CD4-positive, alpha-beta T cell treated with Interleukin-10 for 1 hour (primary cell): ENCODE measurements at places on chromosomes 4 and X.

DNA sequence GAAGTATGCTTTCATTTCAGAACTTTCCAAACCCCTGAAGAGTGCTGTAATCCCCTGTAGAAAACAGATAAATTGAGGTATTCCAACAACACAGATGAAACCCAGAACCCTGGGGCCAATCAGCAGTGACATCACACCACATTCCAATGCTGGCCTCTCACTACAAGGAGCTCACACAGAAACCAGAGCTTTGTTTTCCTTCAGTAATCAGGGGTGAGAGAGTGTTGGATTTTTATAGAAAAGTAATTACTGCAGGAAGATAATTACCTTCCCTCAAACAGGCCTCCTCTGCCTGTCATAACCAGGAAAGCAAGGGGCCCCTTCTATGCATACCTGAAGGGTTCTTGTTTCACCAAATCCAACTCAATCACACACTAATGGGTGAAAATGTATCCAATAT, 246.2 kb downstream of the SCFD2 start:
- DNase-seq, result no peak

DNA sequence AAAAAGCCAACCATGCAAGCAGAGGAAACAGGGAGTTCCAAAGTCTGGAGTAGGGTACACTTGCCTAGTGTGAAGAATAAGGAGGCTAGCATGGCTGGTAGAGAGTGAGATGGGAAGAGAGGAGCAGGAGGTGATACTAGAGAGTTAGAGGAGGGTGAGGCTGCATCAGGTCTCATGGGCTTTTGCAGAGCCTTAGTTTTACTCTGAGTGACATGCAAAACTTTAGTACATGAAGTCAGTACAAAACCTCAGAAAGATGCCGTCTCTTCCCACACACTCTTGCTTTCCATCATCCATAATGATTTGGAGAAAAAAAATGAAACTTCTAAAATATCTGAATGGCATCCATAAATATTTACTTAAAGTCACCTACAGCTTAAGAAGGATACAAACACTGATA, 5.0 kb downstream of the OPRPN start:
- no peak for DNase-seq

DNA sequence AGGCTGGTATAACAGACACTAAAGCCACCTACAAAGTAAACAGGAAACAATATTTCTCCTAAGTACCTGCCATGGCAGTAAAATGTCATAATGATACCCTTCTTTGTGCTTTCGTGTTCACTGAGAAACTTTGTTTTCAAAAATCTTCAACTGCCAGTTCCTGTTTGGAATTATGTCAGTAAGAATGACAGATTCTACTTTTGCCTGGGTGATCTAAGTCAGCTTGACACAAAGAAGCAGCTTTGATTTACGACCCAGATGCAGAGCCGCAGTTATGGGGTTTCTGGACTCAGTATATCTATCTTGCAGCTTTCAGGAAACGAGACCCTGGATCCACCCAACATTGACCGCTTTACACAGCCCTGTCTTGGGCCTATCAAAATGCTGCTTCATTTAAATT, 71.2 kb downstream of the SNX25 start:
- no peak for DNase-seq

GRCh38 chr4:155400893-155401292, 24.1 kb upstream of the MAP9 start:
- no peak for DNase-seq

GRCh38 chr4:11704186-11704830, 275.6 kb upstream of the HS3ST1 start:
- DNase-seq, result no peak

- DNase-seq, result no peak
Observed at GRCh38 chrX:132744470-132744869, 214.0 kb downstream of the HS6ST2 start.

DNA sequence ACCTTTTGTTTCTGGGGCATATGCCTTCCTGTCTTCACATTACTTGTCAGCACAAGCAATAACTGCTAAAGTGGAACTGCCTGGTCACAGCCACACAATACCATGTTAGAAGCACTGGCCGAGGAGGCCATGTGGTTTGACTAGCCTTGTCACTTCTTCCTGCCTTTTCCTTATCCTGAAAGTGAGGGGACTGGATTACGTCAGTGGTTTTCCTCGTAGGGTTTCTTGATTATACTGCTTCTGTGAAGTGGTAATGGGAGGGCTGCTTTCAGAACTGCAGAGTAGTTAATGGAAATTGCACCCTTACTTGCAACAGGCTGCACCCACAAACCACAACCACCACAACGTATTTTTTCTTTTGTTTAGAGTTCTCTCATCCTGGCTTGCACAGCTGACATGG, 26.6 kb downstream of the ZRSR2 start:
- peak; percentile 56 for DNase-seq

DNA sequence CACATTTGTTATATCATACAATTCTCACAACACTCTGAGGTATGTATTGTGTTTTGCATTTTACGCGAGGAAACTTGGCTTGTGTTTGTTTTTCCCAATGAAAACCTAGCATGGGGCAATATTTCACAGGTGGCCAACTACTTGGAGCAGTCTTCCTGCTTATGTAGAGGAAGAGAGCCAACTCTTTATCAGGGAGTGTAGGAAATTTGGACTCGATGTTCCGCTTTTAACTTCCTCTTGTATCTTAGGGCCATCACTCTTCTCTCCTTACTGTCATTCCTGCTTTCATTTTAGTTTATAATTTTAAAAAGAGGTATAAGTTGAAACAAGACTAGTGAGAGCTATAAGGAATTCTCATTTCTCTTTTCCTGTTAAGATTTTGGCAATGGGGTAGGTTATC, 107.7 kb upstream of the RPS6KA3 start:
- DNase-seq, result no peak

GRCh38 chr4:6987588-6987961, 55.6 kb upstream of the TADA2B start:
- no peak for DNase-seq

DNA sequence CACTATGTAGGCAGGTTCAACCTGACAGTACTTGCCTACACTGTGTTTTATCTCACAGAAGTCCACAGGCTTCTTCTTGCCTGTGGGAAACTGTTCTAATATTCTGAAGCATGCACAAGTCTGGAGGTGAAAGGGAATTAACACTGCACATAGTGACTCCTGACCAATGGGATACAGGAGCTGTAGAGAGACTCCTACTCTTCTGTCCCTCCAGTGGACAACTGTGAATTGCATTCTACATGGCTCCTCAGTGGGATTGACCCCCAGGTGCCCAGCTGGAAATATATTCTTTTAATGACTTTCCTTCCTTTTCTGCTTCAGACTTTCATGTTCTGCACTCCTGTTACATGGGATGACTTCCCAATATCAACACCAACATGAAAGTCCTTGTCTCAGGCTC, 8.2 kb upstream of the YIPF6 start:
- DNase-seq, result no peak

- DNase-seq, result no peak
Observed at GRCh38 chrX:116378961-116379360, 57.4 kb upstream of the SLC6A14 start.

DNA sequence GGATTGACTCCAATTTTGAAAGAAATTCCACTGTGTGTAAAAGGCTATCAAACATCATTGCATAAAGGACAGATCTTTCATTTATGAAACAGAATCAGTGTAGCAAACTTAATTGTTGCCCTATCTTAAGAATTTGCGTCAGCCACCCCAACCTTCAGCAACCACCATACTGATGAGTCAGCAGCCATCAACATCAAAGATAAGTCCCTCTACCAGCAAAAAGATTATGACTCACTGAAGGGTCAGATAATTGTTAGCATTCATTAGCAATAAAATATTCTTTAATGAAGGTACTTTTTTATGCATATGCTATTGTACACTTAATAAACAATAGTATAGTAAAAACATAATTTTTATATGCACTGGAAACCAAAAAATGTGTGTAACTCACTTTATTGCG, 15.8 kb upstream of the GRSF1 start:
- no peak for DNase-seq

GRCh38 chr4:119087121-119087520, 48.5 kb upstream of the MYOZ2 start:
- DNase-seq, result no peak

GRCh38 chr4:155629183-155629825, 37.3 kb upstream of the GUCY1A1 start:
- no peak for DNase-seq

- DNase-seq, result no peak
Observed at GRCh38 chr4:149055624-149056023, 613.4 kb upstream of the NR3C2 start.

- peak; percentile 62 for DNase-seq
Observed at GRCh38 chrX:19799319-19800182, 87.8 kb downstream of the SH3KBP1 start.

DNA sequence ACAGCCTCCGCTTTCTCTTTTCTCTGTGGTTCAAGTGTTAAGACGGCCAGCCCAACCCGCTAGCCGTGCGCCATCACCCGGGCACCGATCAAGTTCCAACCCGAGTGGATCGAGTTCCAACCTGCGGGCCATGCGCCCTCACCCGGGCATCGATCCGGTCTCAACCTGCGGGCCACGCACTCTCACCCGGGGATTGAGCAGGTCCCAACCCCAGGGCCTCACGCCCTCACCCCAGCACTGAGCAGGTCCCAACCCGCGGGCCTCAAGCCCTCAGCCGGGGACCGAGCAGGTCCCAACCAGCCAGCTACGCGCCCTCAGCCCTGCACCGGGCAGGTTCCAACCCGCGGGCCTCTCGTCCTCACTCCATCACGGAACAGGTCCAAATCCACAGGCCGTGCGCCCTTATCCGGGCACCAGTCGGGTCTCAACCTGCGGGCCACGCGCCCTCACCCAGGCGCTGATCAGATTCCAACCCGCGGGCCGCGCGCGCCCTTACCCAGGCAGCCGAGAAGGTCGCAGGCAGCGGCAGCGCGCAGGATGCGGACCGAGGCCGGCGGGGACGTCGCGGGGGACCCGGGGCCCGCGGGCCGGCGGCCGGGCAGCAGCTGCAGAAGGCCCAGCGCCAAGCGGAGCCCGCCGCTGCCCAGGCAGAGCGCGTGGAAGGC, 443 bp downstream of the GPR143 start:
- no peak for DNase-seq

GRCh38 chr4:1033840-1034551, 22.6 kb downstream of the FGFRL1 start:
- no peak for DNase-seq

GRCh38 chr4:122894827-122895226, 27.6 kb downstream of the NUDT6 start:
- no peak for DNase-seq

- no peak for DNase-seq
Observed at GRCh38 chr4:4202510-4202909, 24.2 kb downstream of the OTOP1 start.

DNA sequence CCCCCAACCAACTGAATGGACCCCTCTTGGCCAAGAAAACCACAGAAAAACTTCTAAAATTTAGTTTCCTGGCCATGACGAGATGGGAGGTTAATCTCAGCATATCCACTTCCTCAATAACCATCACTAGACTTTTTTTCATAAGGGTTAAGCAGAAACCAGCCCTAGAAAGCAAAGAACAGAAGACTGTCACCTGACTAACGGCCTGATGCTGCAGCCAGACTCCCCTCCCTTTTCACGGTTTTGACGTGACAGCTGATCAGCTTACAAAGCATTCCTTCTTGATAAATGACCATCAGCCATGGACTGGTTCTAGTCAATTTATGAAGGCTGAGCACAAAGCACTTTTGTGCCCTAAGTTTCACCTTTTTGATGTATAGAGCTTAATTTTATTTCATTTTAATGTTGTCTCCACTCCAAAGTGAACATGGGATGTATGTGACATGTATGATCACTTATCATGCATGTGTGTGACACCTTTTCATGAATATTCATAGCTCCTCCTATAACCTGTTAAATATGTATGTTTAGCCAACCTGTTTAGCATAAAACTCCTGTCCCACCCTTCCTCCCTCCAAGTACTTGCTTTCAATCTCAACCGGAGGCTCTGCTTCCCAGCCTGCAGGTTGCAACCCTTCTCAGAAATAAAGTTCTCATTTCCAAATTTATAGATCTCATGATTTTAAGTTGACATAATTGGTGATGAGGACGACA, 56.3 kb downstream of the SERTM2 start:
- DNase-seq, result no peak

DNA sequence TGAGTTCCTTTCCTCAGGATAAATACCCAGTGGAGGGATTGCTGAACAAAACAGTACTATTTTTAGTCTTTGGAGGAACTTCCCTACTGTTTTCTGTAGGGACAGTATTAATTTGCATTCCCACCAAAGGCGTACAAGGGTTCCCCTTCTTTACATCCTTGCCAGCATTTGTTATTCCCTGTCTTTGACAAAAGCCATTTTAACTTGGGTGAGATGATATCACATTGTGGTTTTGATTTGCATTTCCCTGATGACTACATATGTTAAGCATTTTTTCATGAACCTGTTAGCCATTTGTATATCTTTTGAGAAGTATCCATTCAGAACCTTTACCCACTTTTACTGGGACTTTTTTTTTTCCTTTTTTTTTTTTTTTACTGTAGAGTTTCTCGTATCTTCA, 126.2 kb upstream of the ANXA10 start:
- DNase-seq, result no peak

GRCh38 chr4:70559211-70559830, 32.7 kb upstream of the AMBN start:
- DNase-seq, result peak; percentile 38

GRCh38 chr4:89242216-89242615, 65.4 kb downstream of the GPRIN3 start:
- no peak for DNase-seq

- DNase-seq, result no peak
Observed at GRCh38 chr4:72394012-72394663, 174.9 kb downstream of the ADAMTS3 start.

GRCh38 chrX:42443267-42443666, 334.7 kb downstream of the PPP1R2C start:
- no peak for DNase-seq

GRCh38 chrX:149909324-149910177, 19.8 kb upstream of the HSFX4 start:
- no peak for DNase-seq

DNA sequence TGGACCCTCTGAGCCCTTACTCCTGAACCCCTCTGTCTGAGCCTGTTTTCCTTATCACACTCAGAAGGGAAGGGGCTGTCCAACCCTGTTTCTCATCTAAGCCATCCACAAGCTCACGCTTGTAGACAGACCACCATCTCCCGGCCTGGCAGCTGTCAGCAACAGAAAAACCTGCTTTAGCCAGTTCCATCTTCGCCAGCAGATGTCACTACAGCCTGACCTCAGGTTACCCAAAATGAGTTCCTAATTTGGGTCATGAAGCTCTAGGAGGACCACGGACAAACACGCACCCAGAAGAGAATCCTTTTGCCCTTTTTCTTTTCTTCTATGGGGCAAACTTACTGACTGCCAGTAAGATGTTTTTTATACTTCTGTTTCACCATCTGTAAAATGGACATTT, 445.4 kb downstream of the BCOR start:
- peak; percentile 16 for DNase-seq

- no peak for DNase-seq
Observed at GRCh38 chrX:19195243-19195610, 73.0 kb upstream of the ADGRG2 start.
